ENCODE measurements at places on chromosomes 11 and 22. TPM values are rescaled to one million over a fixed set of nuclear protein-coding genes. Genes with fewer than 3 reads are reported as not detected.

SLC17A6 gene
- total RNA-seq, result not detected

PLA2G6 gene
- 37.5 TPM for total RNA-seq

TYR gene
- not detected for total RNA-seq

IFTAP gene
- 18.6 TPM for total RNA-seq

GLYATL2 gene
- not detected for total RNA-seq

BCL2L13 gene
- total RNA-seq, result 75.1 TPM

MISFA gene
- total RNA-seq, result 2.4 TPM

SHANK3 gene
- total RNA-seq, result 1.9 TPM

PRG3 gene
- total RNA-seq, result not detected

ENTHD1 gene
- total RNA-seq, result not detected

NNMT gene
- 638 TPM for total RNA-seq

FOXRED2 gene
- total RNA-seq, result 10.9 TPM

EXPH5 gene
- 17.9 TPM for total RNA-seq

TRPC6 gene
- total RNA-seq, result not detected

C11orf16 gene
- total RNA-seq, result not detected

KREMEN1 gene
- total RNA-seq, result 3.6 TPM

GRK3 gene
- total RNA-seq, result 6.5 TPM

CNGA4 gene
- total RNA-seq, result not detected

GRCh38 chr11:1780700-1781592 is 17.2 kb upstream of the CTSD start:
- H3K4me1 ChIP-seq, result peaks cover 10% of the 10 kb centered on the region
- DNase-seq, result no peak
- no peaks in the 10 kb centered on the region for H3K27me3 ChIP-seq
- H3K4me3 ChIP-seq, result no peak overlapping the region

- peaks cover 7% of the 10 kb centered on the region for H3K4me1 ChIP-seq
- H3K27ac ChIP-seq, result no peak overlapping the region
- no peak for DNase-seq
Measured at GRCh38 chr22:40753114-40753513, 66.0 kb downstream of the SLC25A17 start.

- H3K27me3 ChIP-seq, result no peaks in the 10 kb centered on the region
- no peak overlapping the region for H3K4me3 ChIP-seq
- H3K4me1 ChIP-seq, result no peaks in the 10 kb centered on the region
Measured at GRCh38 chr11:93464927-93465540, 78.2 kb downstream of the SMCO4 start.

DNA sequence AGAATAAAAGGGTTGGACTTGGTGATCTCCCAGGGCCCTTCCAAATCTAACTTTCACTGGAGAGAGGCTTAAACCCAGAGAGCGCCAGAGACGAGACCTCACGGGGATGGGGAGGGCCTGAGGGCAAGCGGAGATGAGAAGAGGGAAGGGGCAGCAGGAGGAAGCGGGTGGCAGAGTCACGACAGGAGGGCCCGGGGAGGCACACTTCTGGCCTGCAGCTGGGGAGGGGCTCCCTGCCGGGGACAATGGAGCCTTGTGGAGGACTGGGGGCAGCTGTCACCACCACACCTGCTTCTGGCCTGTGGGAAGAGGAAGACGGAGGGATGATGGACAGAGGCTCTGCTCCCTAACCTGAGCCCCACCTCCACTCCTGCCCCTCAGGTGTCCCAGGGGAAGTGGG is 40.2 kb downstream of the PDE2A start:
- peaks cover 26% of the 10 kb centered on the region for H3K27me3 ChIP-seq
- H3K36me3 ChIP-seq, result no peaks in the 10 kb centered on the region
- H3K4me1 ChIP-seq, result peaks cover 25% of the 10 kb centered on the region
- no peak overlapping the region for H3K27ac ChIP-seq
- H3K4me3 ChIP-seq, result no peak overlapping the region
- DNase-seq, result no peak

DNA sequence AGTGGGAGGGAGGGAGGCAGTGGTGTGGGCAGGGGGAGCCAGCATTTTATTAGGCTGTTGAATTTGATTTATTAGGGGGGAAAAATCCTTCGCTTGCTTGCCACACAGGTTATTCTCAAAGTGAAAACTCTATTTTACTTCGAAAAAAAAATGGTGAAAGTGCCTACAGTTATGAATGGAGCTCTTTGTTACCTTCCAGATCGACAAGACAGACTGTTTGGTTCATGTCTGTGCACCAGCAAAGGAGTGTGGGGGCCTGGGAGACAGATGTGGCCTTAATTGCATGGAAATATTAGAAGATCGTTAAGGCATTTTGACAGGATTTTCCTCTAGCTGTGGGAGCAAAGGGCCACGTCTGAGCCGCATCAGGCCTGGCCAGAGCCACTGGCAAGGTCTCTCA is 45.7 kb downstream of the FLI1 start:
- no peaks in the 10 kb centered on the region for H3K27me3 ChIP-seq
- no peaks in the 10 kb centered on the region for H3K36me3 ChIP-seq
- no peak overlapping the region for H3K4me3 ChIP-seq
- H3K27ac ChIP-seq, result no peak overlapping the region
- no peaks in the 10 kb centered on the region for H3K4me1 ChIP-seq

- no peaks in the 10 kb centered on the region for H3K36me3 ChIP-seq
- no peak overlapping the region for H3K27ac ChIP-seq
- no peaks in the 10 kb centered on the region for H3K27me3 ChIP-seq
- H3K4me1 ChIP-seq, result peaks cover 20% of the 10 kb centered on the region
- no peak overlapping the region for H3K4me3 ChIP-seq
Measured at GRCh38 chr11:122853971-122854446, 15.7 kb downstream of the CRTAM start.

GRCh38 chr22:50027639-50028537 is 15.3 kb upstream of the IL17REL start:
- H3K27me3 ChIP-seq, result peaks cover 9% of the 10 kb centered on the region
- peak overlapping the region; percentile 50 for H3K27ac ChIP-seq
- peaks cover 11% of the 10 kb centered on the region for H3K4me1 ChIP-seq
- no peaks in the 10 kb centered on the region for H3K36me3 ChIP-seq

DNA sequence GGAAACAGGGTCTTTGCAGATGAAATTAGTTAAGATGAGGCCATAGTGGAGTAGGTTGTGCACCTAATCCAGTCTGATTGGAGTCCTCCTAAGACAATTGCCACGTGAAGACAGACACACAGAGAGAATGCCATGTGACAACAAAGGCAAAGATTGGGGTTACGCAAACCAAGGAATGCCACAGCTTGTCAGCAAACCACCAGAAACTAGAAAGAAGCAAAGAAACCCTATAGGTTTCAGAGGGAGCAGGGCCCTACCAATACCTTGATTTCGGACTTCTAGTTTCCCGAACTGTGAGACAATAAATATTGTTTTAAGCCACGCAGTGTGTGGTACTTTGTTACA is 8.2 kb upstream of the LAYN start:
- no peak overlapping the region for H3K4me3 ChIP-seq
- no peaks in the 10 kb centered on the region for H3K36me3 ChIP-seq
- H3K4me1 ChIP-seq, result peaks cover 14% of the 10 kb centered on the region
- DNase-seq, result peak; percentile 27
- H3K27ac ChIP-seq, result no peak overlapping the region

- H3K4me1 ChIP-seq, result peaks cover 12% of the 10 kb centered on the region
- peak overlapping the region; percentile 99 for H3K4me3 ChIP-seq
- peak overlapping the region; percentile 99 for H3K27ac ChIP-seq
- DNase-seq, result peak; percentile 76
Measured at GRCh38 chr11:208181-208916, 841 bp downstream of the RIC8A start.

DNA sequence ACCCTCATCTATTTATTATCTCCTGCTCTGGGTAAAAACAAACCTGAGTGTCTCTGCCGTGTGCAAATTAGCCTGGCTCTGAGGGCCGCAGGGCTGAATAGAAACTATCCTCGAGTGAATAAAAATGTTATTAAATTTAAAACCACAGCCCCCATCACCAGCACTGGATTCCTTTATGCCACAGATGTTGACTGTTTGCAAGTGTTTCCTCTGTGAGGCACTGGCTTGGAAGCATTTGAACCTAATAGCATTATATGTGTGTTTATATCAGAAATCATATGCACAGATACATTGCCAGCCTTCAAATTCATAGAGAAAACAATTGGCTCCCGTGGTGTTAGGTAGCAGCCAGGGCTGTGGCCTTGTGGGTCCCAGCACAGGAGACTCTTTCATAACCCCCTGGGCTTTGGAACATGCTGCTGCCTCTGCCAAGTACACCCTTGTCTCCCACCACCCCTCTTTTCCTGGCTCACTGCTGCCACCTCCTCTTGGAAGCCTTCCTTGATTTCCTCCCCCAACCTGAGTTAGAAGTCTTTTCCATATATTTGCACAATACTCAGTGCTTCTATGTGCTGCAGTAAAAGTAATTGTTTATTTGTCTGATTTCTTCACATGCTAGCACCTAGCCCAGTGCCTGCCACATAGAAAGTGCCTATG is 294.4 kb downstream of the DDX10 start:
- peaks cover 9% of the 10 kb centered on the region for H3K4me1 ChIP-seq
- H3K27ac ChIP-seq, result no peak overlapping the region
- H3K27me3 ChIP-seq, result no peaks in the 10 kb centered on the region
- no peak for DNase-seq
- H3K36me3 ChIP-seq, result no peaks in the 10 kb centered on the region

- H3K4me3 ChIP-seq, result no peak overlapping the region
- DNase-seq, result no peak
- no peaks in the 10 kb centered on the region for H3K4me1 ChIP-seq
- H3K36me3 ChIP-seq, result no peaks in the 10 kb centered on the region
- H3K27me3 ChIP-seq, result no peaks in the 10 kb centered on the region
Measured at GRCh38 chr11:115872416-115872815, 368.2 kb upstream of the CADM1 start.

DNA sequence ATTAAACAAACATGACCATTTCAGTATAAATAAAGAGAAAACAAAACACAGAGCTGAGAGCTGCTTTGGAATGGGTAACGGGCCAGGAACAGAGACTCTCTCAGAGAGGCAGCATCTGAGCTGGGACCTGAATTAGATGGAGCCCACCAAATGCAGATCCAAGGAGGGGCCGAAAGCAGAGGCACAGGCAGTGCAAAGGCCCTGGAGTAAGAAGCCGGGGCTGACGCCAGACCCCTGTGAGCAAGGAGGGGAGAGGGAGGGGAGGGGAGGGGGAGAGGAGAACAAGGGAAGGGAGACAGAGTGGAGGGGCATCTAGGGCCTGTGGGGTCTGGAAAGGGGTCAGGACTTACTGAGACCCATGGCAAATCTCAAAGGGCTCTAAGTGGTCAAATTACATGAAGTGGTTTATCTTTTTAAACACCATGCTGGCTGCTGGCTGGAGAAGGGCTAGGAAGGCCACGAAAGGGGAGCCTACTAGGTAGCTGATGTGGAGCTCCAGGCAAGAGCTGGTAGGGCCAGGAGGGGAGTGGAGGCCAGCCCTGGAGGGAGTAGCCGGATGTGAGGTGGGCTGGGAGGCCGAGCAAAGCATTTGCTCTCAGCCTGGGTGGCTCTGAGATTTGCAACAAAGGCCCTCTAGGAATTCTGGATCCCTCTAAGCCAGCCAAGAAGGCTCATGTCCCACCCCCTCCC is 3.2 kb downstream of the OSBPL5 start:
- H3K27ac ChIP-seq, result no peak overlapping the region
- no peaks in the 10 kb centered on the region for H3K27me3 ChIP-seq
- peaks cover 19% of the 10 kb centered on the region for H3K4me1 ChIP-seq
- no peak for DNase-seq
- peaks cover 12% of the 10 kb centered on the region for H3K36me3 ChIP-seq

- no peaks in the 10 kb centered on the region for H3K36me3 ChIP-seq
- H3K4me3 ChIP-seq, result no peak overlapping the region
- no peak overlapping the region for H3K27ac ChIP-seq
- peaks cover 22% of the 10 kb centered on the region for H3K4me1 ChIP-seq
- peaks cover 24% of the 10 kb centered on the region for H3K27me3 ChIP-seq
Measured at GRCh38 chr11:92830377-92831155, 138.9 kb upstream of the MTNR1B start.

- H3K27me3 ChIP-seq, result no peaks in the 10 kb centered on the region
- no peaks in the 10 kb centered on the region for H3K36me3 ChIP-seq
- H3K4me1 ChIP-seq, result no peaks in the 10 kb centered on the region
- H3K4me3 ChIP-seq, result no peak overlapping the region
- no peak overlapping the region for H3K27ac ChIP-seq
Measured at GRCh38 chr22:44146088-44146861, 34.5 kb upstream of the PARVG start.

DNA sequence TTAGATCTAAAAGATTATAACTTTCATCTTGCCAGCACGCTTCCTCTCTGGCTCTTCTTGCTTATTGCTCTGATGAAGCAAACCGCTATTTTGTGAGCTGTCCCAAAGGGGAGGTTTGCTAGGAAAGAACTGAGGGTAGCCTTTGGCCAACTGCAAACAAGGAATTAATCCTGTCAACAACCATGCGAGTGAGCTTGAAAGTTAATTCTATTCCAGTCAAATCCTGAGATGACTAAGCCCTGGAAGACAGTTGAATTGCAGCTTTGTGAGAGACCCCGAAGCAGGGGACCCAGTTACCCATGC is 10.3 kb upstream of the RNF141 start:
- H3K27ac ChIP-seq, result no peak overlapping the region
- no peak overlapping the region for H3K4me3 ChIP-seq
- no peaks in the 10 kb centered on the region for H3K27me3 ChIP-seq
- H3K4me1 ChIP-seq, result no peaks in the 10 kb centered on the region
- H3K36me3 ChIP-seq, result no peaks in the 10 kb centered on the region
- DNase-seq, result no peak

- no peaks in the 10 kb centered on the region for H3K4me1 ChIP-seq
- DNase-seq, result no peak
- H3K36me3 ChIP-seq, result no peaks in the 10 kb centered on the region
- H3K4me3 ChIP-seq, result no peak overlapping the region
- H3K27me3 ChIP-seq, result no peaks in the 10 kb centered on the region
Measured at GRCh38 chr11:44057340-44057739, 8.7 kb upstream of the ACCS start.

DNA sequence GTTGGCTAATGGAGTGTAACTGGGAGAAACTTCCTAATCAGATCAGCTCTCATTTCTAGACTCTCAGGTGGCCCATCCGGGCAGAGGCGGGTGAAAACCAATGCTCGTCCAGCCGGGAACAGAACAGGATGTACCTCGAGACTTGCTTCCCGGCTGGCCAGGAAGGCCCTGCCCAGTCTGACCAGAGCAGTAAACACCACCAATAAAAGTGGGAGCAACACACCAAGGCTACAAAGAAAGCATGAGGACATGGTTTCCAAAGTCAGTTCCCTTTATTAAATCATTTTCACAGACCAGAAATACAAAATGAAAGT is 940 bp upstream of the TNKS1BP1 start:
- peak overlapping the region; percentile 97 for H3K27ac ChIP-seq
- H3K4me3 ChIP-seq, result peak overlapping the region; percentile 75
- DNase-seq, result no peak
- H3K36me3 ChIP-seq, result peaks cover 54% of the 10 kb centered on the region

- peak; percentile 63 for DNase-seq
- peaks cover 78% of the 10 kb centered on the region for H3K27me3 ChIP-seq
- no peaks in the 10 kb centered on the region for H3K4me1 ChIP-seq
- no peak overlapping the region for H3K4me3 ChIP-seq
Measured at GRCh38 chr11:107741044-107741823, 29.4 kb upstream of the SLN start.
